Stimulated activated CD4-positive, alpha-beta T cell treated with anti-CD3 and anti-CD28 coated beads, Interleukin-2, amount 100 ng/mL, for 4 hours (primary cell): ENCODE measurements at places on chromosomes 2 and 18.

DNA sequence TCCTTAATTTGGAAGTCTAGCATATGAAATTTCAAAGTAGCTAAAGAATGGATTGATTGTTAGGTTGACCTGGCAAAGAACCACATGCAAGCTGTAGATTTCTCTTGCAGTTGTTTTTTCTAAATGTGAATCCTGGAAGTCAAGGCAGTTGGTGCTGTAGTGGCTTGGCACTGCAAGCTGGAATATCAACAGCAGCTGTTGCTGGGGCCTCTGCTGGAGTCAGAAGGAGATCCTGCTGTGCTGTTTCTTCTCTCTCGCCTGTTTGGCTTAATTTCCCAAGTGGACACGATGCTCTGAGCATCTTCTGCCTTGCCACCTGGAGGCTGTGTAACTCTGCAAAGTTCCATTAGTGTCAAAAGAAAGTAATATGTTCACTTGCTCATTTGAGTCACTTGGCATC is 12.6 kb downstream of the PIK3C3 start:
- no peak for DNase-seq

DNA sequence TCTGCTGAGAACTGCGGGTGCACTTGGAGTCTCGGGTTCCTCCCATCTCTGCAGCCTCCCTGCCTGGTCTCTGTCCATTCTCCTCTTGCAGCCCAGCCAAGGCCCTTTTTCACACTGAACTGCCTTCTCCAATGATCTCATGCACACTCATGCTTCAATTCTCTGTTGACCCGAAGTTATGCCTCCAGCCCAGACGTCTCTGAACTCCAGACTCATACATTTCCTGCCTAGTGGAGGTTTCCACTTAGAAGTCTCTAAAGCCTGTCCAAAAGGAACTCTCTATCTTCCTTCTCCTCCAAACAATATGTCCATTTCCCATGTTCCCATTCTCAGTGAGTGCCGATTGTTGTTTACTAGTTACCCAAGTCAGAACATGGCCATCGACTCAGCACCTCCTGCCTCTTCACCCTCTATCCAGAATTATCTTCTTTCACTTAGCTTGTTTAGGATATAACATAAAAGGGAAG is 155.2 kb downstream of the IRS1 start:
- DNase-seq: no peak

GRCh38 chr2:133333181-133333580 is 235.1 kb downstream of the NCKAP5 start:
- DNase-seq: no peak

DNA sequence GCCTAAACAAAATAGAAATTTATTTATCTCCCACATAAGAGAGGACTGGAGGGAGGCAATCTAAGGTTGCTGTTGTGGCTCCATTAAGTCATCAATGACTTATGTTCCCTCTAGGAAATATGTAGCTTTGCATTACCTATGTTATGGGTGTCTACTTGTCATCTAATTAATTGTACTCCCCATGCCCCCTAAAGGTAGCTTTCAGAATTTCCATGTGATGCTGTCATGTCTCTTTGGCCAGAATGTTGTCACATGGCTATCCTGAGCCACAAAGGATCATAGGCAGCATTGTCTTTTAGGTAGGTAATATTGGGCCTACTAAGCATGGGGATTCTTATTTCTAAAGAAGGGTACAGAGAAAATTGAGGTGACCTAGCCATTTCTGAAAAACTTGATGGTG is 935.6 kb upstream of the FANCL start:
- no peak for DNase-seq

GRCh38 chr2:128369108-128369555 is 50.5 kb upstream of the HS6ST1 start:
- no peak for DNase-seq

DNA sequence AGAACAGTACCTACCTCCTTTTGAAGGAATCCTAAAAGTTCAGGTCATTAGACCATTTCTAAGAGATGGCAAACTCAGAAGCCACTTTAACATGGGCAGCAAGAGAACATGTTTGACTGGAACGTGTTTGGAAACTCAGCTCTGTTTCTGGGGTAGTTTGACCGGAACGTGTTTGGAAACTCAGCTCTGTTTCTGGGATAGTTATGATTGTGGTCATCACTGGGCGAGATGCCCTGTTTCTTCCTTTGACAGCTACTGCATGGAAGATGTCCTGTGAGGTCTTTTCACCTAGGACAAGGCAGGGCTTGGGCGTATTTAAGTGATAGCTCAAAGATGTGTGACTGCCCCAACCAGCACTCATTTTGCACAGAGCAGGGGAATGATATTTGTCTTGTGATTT is 19.9 kb upstream of the SERPINB13 start:
- no peak for DNase-seq

DNA sequence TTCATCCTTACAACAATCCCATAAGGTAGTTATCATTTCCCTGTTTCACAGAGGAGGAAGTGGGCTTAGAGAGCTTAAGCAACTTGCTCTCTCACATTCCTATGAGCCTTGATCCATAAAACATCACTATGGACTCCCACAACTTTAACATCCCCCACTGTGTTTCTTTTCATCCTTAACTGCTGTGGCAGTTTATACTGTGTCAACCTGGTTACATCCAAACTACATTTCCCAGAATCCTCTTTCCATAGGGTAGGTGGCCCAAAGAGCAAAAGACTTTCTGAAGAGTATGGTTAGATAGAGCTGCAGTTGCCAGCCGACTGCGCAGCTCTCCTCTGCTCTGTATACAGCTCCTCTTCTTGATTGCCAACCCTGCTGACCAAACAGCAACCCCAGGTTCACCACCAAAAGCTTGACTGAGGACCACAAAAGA is 22.5 kb downstream of the MAP3K2 start:
- DNase-seq: no peak

- peak; percentile 39 for DNase-seq
Observed at GRCh38 chr2:174492963-174493431, 6.2 kb upstream of the GPR155 start.

- peak; percentile 51 for DNase-seq
Observed at GRCh38 chr2:41869542-41870264, 178.1 kb upstream of the PKDCC start.

- no peak for DNase-seq
Observed at GRCh38 chr2:60554646-60555065, 1.2 kb upstream of the BCL11A start.

DNA sequence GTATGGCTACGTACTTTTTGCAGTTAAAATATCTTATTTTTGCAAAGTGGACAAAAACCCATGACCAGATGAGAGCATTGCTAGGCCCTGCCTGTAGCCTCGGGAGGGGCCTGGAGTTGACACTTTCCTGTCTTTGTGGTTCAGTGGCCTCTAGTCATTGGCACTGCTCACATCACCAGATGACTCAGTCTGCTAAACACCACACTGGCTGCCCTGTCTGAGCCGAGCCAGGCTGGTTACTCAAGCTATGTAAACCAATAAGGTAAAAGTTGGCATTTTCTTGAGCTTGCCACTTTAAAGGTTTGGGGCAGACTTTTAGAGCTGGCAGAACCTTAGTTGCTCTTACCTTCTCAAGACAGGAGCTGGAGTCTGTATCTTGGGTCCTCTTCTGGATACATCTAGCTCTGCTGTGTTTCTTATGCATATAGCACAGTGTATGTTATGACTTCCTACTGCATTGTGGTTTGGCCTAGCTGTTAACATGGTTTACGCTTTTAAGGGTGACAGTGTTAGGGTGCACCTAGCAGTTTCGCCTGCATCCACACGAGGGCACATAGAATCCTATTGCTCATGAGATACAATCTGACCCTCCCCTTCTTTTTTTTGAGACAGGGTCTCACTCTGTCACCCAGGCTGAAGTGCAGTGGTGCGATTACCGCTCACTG is 76.4 kb downstream of the AP1S3 start:
- DNase-seq: no peak

DNA sequence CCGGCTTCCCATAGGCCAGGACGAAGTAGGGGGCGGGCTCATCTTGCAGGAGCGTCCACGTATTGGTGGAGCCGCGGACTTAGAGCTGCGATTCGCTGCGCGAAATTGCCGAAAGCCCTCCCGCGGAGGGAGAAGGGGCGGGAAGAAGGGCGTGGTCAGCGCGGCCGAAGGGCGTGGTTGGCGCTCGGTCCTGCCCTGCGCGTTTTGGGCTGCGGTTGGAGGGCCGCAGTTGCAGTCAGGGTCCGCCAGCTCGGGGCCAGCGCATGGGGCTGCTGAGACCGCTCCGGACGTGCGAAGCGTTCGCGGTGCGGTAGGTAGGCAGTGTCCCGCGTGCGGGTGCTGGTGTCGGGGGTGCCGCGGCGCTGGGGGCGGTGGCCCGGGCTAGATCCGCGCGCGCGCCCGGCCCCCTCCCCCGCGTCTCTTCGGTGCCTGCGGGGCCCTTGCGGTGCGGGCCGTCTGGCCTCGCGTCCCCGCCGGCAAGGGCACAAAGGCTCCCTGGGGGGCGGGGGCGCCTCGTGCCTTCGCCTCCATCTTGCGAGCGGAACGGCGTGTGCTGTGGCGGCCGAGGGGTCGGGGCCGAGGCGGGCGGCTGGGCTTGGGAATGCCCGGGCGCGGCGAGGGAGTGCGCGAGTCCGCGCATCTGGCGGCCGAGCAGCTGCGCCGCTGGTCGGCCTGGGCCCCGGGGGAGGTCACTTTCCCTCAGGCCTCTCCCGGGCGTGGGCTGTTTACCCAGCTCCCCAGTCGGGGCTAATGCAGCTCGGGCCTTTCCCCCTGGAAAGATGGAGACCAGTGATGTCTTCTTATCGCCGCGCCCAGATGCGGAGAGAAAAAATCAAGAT is at the start of gene CEP68:
Gene CEP68 (plus strand): TSS at position 202 of the 839 bp plus-strand sequence. CDS start 13,029 bp downstream, outside the sequence.
- peak; percentile 95 for DNase-seq

DNA sequence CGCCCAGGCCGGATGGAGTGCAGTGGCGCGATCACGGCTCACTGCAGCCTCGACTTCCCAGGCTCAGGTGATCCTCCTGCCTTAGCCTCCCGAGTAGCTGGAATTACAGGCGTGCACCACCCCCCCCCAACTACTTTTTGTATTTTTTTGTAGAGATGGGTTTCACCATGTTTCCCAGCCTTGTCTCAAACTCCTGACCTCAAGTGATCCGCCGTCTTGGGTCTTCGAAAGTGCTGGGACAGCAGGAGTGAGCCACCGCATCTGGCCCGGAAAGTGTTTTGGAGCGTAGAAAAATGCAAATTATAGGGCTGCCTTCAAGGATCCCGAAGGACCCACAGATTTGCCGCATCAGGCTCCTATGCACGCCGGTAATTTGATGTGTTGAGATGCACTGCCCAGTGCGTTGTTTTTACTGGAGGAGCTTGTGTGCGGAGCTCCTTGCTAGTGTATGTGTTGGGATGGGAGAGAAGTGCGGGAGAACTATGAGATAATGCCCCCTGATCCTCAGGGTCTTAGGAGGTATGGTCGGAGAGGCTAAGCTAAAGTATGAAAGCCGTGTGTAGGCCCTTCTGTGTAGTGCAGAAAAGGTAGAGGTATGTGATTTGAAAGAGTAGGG is 1.2 kb upstream of the CLASP1 start:
- DNase-seq: no peak

DNA sequence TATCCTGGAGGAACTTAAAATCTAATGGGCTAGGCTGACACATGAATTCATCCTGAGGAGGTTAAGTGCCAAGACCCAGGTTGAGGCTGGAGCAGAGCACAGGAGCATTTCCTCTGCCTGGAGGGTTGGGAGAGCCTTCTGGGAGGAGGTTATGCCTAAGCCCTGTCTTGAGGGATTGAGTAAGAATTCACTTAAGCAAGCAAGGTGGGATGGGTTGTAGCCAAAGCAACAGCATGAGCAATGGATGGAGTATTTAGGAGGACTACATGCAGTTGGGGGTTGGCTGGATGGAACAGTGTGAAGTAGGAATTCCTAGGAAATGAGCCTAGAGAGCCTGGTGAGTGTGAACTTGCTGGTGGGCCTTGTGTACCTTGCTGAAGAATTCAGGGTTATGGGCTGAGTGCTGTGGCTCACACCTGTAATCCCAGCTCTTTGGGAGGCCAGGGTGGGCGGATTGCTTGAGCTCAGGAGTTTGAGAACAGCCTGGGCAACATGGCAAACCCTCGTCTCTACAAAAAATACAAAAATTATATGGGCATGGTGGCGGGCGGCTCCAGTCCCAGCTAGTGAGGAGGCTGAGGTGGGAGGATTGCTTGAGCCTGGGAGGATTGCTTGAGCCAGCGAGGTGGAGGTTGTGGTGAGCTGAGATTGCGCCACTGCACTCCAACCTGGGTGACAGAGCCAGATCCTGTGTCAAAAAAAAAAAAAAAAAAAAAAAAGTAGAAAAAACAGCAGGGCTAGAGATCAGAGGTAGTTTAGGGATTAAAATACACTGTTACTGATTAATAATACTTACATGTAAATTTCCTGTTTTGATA is 22.2 kb downstream of the TANC1 start:
- no peak for DNase-seq

GRCh38 chr2:188746727-188747126 is 227.4 kb upstream of the COL3A1 start:
- DNase-seq: no peak

GRCh38 chr2:158935617-158936016 is 32.8 kb upstream of the TANC1 start:
- DNase-seq: no peak

- DNase-seq: no peak
Observed at GRCh38 chr2:149314687-149315086, 15.7 kb upstream of the LYPD6 start.

GRCh38 chr2:183428881-183429280 is 304.6 kb downstream of the NUP35 start:
- no peak for DNase-seq

GRCh38 chr2:238985041-238985729 is 137.3 kb downstream of the TWIST2 start:
- no peak for DNase-seq

GRCh38 chr2:148642891-148643416 is 1.6 kb upstream of the EPC2 start:
- no peak for DNase-seq

- DNase-seq: peak; percentile 26
Observed at GRCh38 chr2:98385050-98385699, 38.9 kb downstream of the CNGA3 start.

DNA sequence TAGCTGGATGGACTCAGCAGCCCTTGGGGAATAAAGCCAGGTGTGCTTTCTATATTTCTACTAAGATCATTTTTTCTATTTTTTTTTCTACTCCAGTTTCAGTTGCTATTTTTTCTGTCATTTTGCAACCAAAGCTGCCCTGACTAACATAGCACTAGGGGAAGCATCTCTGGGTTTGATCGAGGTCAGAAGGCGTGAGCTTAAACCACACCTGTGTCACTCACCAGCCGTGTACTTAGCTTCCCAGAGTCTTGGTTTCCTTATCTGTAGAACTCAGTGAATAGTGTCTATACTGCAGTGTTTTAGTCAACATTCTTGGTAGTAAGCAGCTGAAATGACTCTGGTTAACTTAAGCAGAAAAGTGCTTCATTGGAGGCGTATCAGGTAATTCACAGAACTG is 489.6 kb upstream of the SPRED2 start:
- DNase-seq: no peak

GRCh38 chr2:211248841-211249240 is 692.4 kb downstream of the CPS1 start:
- DNase-seq: no peak

- DNase-seq: no peak
Observed at GRCh38 chr18:12516049-12516630, 108.4 kb downstream of the PRELID3A start.

GRCh38 chr18:45826084-45826483 is 609 bp downstream of the SIGLEC15 start:
- DNase-seq: no peak

GRCh38 chr18:63905361-63905760 is 2.4 kb upstream of the SERPINB10 start:
- no peak for DNase-seq
